ENCODE measurements at places on chromosomes 7 and 10.

DNA sequence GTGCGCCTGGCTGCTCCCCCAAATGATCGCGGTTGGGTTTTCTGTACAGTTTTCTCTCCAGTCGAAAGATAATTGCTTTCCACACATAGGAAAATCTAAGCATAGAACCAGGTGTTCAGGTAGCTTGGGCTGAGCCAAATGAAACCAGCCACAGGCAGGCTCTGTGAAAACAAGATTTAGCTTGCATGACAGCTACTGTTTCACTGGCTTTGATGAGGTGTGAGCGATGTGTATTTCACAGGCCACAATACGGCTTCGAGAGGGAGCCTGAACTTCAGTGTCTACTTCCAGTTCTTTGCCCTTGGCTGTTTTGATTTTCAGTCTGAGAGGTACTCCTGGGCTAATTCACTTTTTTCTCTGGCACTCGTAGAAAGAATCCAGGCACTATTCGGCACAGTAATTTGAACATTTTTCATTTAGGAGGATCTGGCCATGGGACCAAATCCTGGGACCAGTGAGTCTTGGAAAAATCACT is 110.5 kb downstream of the JCAD start:
- DNase-seq, result no peak

DNA sequence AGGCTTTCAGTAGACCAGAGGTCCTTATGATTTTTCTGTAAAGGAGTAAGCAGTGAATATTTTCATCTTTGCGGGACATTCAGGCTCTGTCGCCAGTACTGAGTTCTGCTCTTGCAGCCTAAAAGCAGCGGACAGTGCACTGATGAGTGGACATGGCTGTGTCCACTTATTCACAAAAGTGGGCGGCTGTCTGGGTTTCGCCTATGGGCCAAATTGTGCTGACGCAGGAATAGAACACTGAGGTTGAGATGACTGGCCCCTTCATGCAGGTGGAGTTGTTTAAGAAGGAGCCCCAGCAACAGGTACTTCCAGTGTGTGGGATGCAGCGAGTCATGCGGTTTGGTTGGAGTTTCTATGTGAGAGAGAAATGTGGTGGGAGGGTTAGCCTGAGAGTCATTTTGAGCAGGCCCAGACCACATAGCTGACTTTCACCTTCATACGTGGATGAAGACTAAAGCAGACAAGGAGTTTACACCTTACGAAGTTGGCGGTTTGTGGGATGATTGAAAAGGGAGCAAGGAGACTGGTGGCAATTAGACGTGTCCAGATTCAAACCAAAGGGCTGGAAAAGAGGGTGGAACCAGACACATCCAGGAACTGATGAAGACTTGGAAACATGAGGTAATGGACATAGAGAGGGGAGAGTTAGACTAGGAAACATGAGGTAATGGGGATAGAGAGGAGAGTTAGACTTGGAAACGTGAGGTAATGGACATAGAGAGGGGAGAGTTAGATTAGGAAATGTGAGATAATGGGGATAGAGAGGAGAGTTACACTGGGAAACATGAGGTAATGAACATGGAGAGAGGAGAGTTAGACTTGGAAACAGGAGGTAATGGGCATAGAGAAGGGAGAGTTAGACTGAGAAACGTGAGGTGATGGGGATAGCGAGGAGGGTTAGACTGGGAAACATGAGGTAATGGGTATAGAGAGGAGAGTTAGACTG is 38.2 kb downstream of the WDR37 start:
- no peak for DNase-seq

DNA sequence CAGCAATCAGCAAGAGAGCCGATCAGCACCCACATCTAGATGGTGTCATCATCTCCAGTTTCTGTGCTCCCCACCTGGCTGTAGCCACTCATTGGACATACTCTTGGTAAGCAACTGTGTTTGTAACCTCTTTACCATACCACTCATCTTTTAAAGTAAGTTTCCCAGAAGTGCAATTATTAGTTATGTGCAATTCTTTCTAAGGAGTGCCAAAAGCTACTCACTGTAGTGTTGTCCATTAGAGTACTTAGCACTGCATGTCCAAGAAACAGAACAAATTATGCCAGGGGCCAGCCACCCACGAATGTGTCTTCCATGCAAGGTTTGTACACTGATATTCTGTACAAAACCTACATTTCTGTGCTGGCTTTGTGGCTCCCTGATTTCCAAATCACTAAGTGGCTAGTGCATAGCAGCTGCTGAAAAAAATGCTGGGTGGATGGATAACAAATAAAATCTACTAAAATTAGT is 131.9 kb downstream of the SRPK2 start:
- DNase-seq, result no peak

DNA sequence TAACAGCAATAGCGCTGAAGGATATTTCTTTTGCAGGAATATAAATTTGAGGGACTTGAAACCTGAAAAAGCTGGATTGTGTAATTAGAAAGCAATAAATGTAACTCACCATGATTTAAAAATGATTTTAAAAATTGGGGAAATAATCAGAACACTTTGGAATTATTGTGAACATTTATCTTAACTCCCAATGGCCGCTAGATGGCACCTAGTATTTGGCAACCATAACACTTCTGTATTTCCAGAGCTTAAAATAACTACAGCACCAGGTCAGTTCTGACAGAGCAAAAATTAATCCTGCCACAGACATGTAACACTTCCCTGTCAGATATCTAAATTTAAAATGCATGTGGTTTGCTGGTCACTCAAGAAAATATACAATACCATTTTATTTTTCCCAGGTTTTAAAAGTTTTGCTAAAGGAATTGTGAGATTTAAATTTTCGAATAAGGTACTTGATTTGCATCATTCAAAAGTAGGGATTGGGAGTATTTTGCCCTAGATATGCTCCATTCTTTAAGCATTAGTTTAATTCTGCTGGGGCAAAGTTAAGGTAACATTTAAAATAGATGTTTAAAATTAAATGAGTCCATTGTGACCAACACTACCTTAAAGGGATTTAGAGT is 144.5 kb downstream of the PPP1R3A start:
- DNase-seq, result no peak

- DNase-seq, result no peak
These were observed 163.1 kb downstream of the PPP1R17 start for GRCh38 chr7:31850066-31850465.

- no peak for DNase-seq
These were observed 32.7 kb downstream of the R3HCC1L start for GRCh38 chr10:98167191-98167590.

GRCh38 chr10:88076027-88076880 is 212.8 kb downstream of the PTEN start:
- DNase-seq, result no peak

DNA sequence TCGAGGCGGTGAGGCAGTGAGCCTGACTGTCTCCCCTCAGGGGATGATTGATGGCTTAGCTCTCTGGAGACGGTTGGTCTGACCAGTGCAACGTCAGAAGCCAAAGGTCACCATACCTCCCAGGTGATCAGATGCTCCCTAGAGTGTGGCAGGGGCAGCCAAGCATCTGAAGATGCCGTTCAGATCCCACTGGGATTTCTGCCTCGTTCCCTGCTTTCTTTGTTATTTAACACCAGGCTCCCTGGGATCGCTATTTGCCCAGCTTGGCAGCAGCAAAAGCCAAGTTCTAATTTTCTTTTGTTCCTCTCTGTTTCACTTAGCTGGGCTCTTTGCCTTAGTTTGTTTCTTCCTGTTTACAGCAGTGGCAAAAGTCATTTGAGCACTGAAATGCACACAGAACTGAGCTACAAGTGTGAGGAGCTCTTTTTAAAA is 53.5 kb upstream of the SVIL start:
- no peak for DNase-seq

DNA sequence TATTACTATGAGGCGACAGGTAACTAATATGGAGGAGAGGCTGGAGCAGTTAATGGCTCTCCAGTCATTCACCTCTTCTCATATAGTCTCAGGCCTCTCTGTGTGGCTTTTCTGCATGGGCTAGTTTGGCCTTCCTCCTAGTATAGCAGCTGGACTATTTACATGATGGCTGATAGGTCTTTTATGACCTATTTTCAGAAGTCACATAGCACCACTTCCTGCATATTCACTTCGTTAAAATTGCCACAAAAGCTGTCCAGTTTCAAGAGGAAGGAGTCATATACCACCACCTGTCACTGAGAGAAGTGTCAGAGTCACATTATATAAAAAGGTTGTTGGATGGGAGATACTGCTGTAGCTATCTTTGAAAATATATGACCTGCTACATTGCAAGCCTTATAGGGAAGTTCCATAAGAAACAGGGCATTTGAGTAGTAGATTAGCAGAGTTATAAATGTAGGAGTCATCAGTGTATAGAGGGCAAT is 8.0 kb upstream of the DMTF1 start:
- no peak for DNase-seq
